Left renal pelvis (tissue), 4 donors: ENCODE measurements at places on chromosomes 1 and 21. TPM values are rescaled to one million over a fixed set of nuclear protein-coding genes. Genes with fewer than 3 reads are reported as not detected.

DNA sequence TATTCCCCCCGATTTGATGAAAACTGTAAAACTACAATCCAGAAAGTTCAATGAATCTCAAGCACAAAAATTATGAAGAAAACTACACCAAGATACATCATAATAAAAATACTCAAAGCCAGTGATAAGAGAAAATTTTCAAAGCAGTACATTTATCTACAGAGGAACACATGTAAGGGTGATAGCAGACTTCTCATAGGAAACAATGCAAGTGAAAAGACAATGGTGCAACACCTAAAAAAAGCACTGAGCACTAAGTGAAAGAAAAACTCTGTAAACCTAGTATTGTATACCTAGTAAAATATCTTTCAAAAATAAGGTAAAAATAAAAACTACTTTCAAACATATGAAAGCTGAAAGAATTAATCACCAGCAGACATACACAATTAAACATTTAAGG, 76.1 kb upstream of the IRF2BP2 start:
- no peak for DNase-seq

RNF115 gene
- 16.4 TPM for polyA plus RNA-seq

DNA sequence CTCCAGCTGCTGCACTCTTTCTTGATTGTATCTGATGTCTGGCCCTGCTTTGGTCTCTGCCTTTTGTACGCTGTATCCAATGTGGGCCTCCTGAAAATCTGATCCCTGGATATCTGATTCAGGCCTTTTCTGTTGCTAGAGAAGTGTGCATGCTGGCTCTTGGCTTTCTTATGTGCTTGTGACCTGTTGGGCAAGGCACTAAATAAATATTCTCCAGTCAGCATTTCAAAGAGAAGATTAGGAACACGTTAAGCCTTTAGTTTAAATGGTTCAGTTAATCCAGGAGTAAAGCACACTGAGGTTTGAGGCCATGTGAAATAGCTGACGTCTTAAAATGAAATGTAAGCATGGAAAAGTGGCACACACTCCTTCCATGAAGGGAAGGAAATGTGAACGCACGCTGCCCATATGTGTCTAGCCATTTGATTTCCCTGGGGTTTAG, 9.3 kb upstream of the F3 start:
- DNase-seq: no peak

GRCh38 chr1:90274376-90274775, 279.5 kb downstream of the ZNF326 start:
- no peak for DNase-seq
